ENCODE measurements at places on chromosomes 3 and 15.
A peak's percentile ranks its signal among the peaks of the same experiment; 100 is the strongest.

- no peak for DNase-seq
These were observed 97.8 kb downstream of the CHSY1 start for GRCh38 chr15:101153801-101154656.

- DNase-seq, result peak; percentile 96
These were observed 15.4 kb downstream of the HOMER2 start for GRCh38 chr15:82936966-82937711.

DNA sequence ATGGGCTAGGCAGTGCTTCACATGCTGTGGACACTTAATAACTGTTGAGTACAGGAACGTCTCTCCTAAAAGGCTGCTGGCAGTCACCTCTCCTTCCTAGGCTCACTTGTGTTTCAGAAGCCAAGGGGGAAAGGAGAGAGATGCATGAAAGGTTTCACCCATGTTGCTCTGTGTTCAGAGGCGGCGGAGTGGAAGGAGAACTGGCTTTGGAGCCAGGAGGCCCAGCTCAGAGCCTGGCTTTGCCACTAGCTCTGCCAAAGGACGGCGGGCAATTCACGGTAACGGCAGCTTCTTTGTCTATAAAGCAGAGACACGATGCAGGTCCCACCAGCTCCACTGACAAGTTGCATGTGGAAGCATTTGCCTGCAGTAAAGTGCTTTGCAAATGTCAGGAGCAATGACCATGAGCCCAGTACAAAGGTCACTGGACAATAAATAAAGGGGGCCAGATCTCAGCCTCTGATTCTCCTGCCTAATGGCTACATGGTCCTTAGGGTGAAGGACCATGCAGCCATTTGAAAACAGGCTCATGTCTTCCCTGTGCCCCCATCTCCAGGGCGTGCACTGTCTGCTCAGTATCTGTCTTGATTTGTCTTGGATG, 171.7 kb upstream of the TLE3 start:
- DNase-seq, result no peak

- no peak for DNase-seq
These were observed 617.0 kb upstream of the CBLB start for GRCh38 chr3:106485802-106486201.

DNA sequence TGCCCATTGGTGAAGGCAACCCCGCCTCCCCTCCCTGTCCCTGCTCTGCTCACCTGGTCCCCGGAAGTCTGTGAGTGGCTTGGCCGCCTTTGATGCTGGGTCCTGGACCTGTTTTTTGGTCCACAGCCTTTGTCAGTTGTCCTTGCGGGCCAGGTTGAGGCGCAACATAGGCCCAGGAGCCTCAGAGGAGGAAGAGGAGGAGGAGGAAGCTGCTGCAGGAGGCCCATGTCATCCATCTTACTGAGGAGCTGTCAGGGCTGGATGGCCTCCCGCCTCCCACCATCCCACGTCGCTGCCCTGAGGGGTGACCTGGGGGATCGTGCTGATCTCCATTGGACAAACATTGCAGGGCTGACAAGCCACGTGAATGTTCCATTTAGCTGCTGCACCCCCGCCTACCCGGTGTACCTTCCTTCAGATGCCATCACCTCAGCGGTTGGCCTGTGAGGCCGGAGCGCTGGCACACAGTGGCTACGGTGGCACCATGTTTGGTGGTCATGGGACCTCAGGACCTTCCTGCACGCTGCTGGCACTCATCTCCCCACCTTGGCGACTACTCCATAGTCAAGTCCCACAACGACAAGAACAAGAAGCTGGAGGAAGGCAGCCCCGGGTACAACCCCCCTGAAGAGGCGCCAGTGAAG, 106.3 kb downstream of the SMAD6 start:
- DNase-seq, result no peak

- no peak for DNase-seq
These were observed 12.2 kb upstream of the TM2D3 start for GRCh38 chr15:101664303-101664913.

GRCh38 chr3:147875498-147875897, 466.3 kb downstream of the ZIC1 start:
- no peak for DNase-seq

DNA sequence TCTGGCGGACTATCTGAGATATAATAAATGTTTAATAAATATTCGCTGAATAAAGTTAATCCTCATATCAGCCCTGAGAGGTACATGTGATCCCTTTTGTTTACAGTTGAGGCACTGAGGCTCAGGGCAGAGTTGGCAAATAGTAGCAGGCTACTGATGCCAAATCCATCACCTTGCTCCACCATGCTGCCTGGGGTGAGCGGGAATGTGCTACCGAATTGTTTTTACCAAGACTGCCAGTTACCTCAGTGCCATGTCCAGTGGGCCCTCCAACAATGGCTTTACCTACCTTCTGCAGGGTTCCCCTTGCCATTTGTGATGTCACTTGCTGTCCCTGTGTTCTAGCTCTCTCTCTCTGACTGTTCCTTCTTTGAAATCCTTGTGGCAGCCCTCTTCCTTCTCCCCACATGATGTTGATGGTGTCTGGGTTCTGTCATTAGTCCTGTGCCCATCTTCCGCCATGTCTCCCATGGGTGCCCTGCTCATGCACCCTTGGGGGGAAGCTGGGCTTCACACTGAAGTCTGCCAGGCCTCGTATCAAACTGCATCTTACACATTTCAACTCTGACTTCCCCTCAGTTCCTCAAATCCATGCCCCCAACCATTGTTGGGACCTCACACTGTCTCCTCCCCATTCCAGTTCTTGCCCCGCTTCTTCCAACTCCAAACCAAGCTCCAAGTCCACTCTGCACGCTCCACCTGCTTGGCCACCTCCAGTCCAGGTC, 35.4 kb downstream of the SLCO2A1 start:
- no peak for DNase-seq

DNA sequence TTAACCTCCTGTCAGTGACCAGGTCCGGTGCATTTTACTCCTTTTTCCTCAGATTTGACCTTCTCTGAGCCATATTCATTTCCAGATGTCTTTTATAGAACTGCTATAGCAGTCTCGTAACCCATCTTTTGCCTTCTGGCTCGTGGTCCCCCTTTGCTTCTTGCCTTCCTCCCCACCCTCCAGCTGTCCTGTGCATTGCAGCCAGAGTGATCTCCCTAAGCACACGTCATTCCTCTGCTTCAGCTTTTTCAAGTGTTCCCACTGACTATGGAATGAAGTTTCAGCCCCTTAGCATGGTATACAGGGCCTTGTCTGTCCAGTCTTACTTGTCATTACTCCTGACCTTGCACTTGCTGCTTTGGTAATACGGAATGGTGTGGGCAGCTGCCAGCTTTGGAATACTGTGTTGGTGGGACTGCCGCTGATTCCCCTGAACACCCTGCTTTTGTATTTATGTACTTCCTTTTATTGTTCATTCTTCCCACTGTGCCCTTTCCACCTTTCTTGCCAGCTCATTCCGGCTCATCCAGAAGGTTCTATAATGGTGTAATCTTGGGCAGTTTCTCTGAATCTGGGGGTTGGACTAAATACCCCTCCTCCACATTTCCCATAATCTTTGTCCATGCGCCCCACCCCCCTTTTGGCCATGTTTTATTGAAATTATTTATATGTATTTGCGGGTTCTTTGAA, 38.9 kb downstream of the SLC25A26 start:
- DNase-seq, result peak; percentile 26

- DNase-seq, result no peak
These were observed 30.2 kb downstream of the IDH3A start for GRCh38 chr15:78179286-78179840.

DNA sequence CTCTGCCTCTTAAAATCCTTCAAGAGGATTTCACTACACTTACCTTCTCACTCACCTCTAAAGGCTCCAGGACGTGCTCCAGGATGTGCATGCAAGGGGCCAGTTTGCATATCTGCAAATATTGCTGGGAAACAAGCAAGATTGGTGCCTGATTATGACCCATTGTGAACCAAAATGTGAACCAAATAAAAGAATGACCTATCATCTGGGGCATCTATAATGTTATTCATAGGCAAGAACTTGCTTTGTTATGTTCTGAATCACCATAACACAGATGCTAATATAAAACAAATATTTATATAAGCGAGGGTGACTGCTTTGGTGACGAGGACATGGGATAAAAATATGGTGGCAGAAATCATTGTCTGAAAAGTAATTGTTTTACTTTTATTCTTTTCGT, 5.5 kb downstream of the IL12A start:
- no peak for DNase-seq

DNA sequence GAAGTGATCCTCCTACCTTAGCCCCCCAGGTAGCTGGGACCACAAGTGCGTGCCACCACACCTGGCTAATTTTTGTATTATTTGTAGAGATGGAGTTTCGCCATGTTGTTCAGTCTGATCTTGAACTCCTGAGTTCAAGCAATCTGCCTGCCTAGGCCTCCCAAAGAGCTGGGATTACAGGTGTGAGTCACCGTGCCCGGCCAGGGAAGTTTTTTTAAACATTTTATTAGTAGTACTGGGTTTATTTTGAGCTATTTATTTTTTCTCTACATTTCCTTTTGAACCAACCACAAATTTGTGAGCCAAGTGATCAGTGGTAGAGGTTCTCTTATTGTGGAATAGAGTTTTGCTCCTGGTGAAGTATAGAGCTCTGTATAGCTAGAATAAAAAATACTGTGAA, 33.7 kb downstream of the ARMC8 start:
- no peak for DNase-seq

- no peak for DNase-seq
These were observed 20.1 kb downstream of the LRRC2 start for GRCh38 chr3:46545818-46546630.

All from kidney tubule cell (primary cell).